Progenitor cell of endocrine pancreas (in vitro differentiated cells): ENCODE measurements at places on chromosomes 3 and 15. TPM values are rescaled to one million over a fixed set of nuclear protein-coding genes. Genes with fewer than 3 reads are reported as not detected.
A peak's percentile ranks its signal among the peaks of the same experiment; 100 is the strongest.

ANKRD63 gene
- total RNA-seq: not detected in 2 replicates

FBLN2 gene
- total RNA-seq: 5.8 and 14.1 TPM in 2 replicates

NMB gene
- total RNA-seq: 4.9 and 6.1 TPM in 2 replicates

DNA sequence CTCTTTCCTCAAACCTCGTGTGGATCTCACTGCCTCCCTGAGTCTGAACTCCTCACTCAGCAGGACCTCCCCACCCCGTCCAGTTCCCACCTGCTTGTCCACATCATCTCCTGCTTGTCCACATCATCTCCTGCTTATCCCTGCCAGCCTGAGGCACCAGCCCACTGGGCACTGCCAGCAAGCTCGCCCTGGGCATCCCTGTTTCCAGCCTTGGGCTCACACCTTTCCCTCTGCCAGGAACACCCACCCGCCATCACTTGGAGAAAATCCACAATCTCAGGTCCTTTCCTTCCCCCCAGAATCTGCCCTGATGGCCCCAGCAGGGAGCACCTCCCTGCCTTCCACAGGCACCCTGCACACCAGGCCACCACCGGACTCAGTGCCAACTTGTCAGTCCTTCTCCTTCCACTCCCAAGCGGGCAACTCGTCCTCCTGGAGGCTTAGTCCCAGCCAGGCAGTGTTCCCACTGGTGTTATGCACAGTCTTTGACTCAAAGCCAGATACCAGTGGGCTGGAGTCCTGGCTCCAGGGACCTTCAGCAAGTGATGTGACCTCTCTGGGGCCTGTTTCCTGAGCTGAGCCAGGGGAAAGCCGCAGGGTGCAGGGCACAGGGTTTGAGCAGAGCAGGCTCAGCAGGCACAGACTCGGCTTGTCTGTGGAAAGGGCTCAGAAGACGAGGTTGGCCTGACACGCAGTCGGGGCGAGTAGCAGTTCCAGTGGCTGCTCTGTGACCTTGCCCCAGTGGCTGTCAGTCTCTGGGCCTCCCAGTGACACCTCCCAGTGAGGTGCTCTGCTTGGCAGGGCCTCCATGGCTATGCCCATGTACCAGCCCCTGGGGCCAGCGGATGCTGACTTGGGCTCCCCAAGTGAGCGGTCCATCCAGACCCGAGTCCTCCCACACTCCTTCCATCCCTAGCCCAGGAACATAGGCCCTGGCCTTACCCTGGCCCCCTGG, 9.5 kb upstream of the MESP2 start:
- peaks cover 23% of the 10 kb centered on the region for H3K27me3 ChIP-seq
- no peak overlapping the region for H3K4me3 ChIP-seq
- H3K36me3 ChIP-seq: no peaks in the 10 kb centered on the region
- H3K4me1 ChIP-seq: no peaks in the 10 kb centered on the region
- no peak for DNase-seq

SCAANT1 gene
- not detected in 2 replicates for total RNA-seq

PDZRN3 gene
- 28.7 and 31.0 TPM in 2 replicates for total RNA-seq

MRPL3 gene
- total RNA-seq: 83.8 and 90.4 TPM in 2 replicates

- H3K27me3 ChIP-seq: no peaks in the 10 kb centered on the region
- H3K4me3 ChIP-seq: peak overlapping the region; percentile 98
- H3K4me1 ChIP-seq: peaks cover 29% of the 10 kb centered on the region
- H3K36me3 ChIP-seq: no peaks in the 10 kb centered on the region
- H3K27ac ChIP-seq: no peak overlapping the region
These were observed 489 bp downstream of the HDGFL3 start for GRCh38 chr15:83207009-83207659.

- no peaks in the 10 kb centered on the region for H3K4me1 ChIP-seq
- H3K27me3 ChIP-seq: no peaks in the 10 kb centered on the region
- no peaks in the 10 kb centered on the region for H3K36me3 ChIP-seq
- H3K4me3 ChIP-seq: no peak overlapping the region
- no peak for DNase-seq
- no peak overlapping the region for H3K27ac ChIP-seq
These were observed 274.9 kb upstream of the DNAJC19 start for GRCh38 chr3:181264486-181264885.

GRCh38 chr3:53841296-53841695, 4.9 kb downstream of the CHDH start:
- H3K36me3 ChIP-seq: peaks cover 8% of the 10 kb centered on the region
- H3K27me3 ChIP-seq: no peaks in the 10 kb centered on the region
- peaks cover 33% of the 10 kb centered on the region for H3K4me1 ChIP-seq
- no peak overlapping the region for H3K4me3 ChIP-seq
- no peak overlapping the region for H3K27ac ChIP-seq
- no peak for DNase-seq

CFAP44 gene
- 16.4 and 17.0 TPM in 2 replicates for total RNA-seq

- H3K27me3 ChIP-seq: no peaks in the 10 kb centered on the region
- H3K27ac ChIP-seq: no peak overlapping the region
- H3K4me1 ChIP-seq: peaks cover 21% of the 10 kb centered on the region
These were observed 51.0 kb upstream of the LMCD1 start for GRCh38 chr3:8450618-8451017.

GRCh38 chr3:88987776-88988175, 119.6 kb upstream of the EPHA3 start:
- H3K4me1 ChIP-seq: no peaks in the 10 kb centered on the region
- no peaks in the 10 kb centered on the region for H3K36me3 ChIP-seq
- H3K27me3 ChIP-seq: no peaks in the 10 kb centered on the region

- H3K4me1 ChIP-seq: no peaks in the 10 kb centered on the region
- no peak overlapping the region for H3K27ac ChIP-seq
- H3K27me3 ChIP-seq: no peaks in the 10 kb centered on the region
- no peak for DNase-seq
- H3K4me3 ChIP-seq: no peak overlapping the region
These were observed 30.5 kb downstream of the CLASP2 start for GRCh38 chr3:33687406-33688010.

GRCh38 chr3:56800130-56800831, 1.5 kb downstream of the ARHGEF3 start:
- peaks cover 3% of the 10 kb centered on the region for H3K36me3 ChIP-seq
- DNase-seq: no peak
- H3K4me1 ChIP-seq: peaks cover 40% of the 10 kb centered on the region
- H3K27ac ChIP-seq: peak overlapping the region; percentile 95
- H3K4me3 ChIP-seq: peak overlapping the region; percentile 94

DNA sequence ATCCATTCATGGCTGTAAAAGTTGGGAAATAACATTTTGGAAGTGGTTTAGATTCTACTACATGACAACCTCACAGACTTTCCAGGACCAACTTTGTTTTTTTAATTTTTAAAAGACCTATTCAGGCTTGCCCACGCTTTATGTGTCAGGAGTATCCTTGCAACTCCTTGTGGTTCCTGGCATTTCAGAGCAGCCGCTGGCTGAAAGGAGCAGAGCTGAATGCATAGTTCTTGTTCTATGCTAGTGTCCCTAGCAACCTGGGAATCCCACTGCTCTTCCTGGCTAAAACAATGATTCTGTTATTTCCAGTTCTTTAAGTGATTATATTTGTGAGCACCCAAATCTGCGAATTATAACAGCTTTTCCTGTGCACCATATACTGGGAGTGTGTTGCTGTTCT, 34.9 kb downstream of the CP start:
- H3K27ac ChIP-seq: no peak overlapping the region
- H3K4me1 ChIP-seq: peaks cover 5% of the 10 kb centered on the region
- no peak for DNase-seq
- no peak overlapping the region for H3K4me3 ChIP-seq

- no peak for DNase-seq
- H3K4me3 ChIP-seq: no peak overlapping the region
- peaks cover 25% of the 10 kb centered on the region for H3K36me3 ChIP-seq
- peaks cover 28% of the 10 kb centered on the region for H3K4me1 ChIP-seq
- H3K27ac ChIP-seq: no peak overlapping the region
These were observed 59.9 kb downstream of the HACD2 start for GRCh38 chr3:123524981-123525380.

DNA sequence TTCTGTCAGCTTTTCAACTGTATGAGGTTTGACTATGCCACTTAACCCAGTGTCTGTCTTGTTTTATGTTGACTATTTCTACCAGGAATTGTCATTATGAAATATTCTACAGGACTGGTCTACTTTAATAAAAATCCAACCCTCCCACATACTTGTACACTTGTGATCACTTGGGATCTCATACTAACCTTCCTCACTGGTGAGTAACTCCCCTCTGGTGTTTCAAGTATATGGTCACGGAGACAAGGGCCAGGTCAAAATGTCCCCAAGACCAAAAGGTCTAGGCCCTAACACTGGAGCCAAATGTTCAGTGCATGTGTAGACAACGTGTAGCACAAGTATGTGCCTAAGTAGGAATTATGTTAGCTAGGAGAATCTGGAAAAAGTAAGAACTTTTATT, 122.7 kb upstream of the TJP1 start:
- H3K27ac ChIP-seq: no peak overlapping the region
- H3K27me3 ChIP-seq: no peaks in the 10 kb centered on the region
- no peaks in the 10 kb centered on the region for H3K36me3 ChIP-seq
- no peaks in the 10 kb centered on the region for H3K4me1 ChIP-seq
- DNase-seq: no peak
